ENCODE measurements at places on chromosomes 7 and 10.

GRCh38 chr10:124601431-124602120 lies 140.0 kb downstream of the LHPP start:
- DNase-seq, result no peak

- no peak for DNase-seq
Observed at GRCh38 chr10:67864607-67865371, 19.7 kb upstream of the SIRT1 start.

- no peak for DNase-seq
Observed at GRCh38 chr7:80392229-80393169, 119.4 kb downstream of the GNAT3 start.

GRCh38 chr7:79528421-79528820 lies 75.0 kb upstream of the MAGI2 start:
- DNase-seq, result no peak

DNA sequence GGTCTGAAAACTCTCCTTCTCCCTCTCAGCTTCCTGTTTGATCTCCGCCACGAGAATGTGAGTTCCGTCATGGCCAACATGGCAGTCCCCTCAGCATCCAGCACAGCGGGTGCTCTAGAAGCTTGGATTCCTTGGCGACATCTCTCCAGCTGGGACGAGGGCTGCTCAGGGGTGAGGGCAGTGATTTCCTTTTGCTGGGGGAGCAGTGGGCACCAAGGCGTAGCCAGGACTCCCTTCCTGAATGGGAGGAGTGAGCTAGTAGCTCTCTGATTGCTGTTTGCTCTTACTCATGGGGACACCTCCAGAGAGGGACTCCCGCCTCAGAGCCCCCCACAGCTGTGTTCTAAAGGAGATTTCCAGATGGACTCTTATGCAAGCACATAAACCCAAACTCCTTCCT lies 28.8 kb upstream of the CTBP2 start:
- DNase-seq, result no peak

GRCh38 chr10:119860866-119861607 lies 11.6 kb downstream of the MCMBP start:
- DNase-seq, result no peak
